Spleen (tissue), 13 donors: ENCODE measurements at places on chromosomes 4 and X. TPM values are rescaled to one million over a fixed set of nuclear protein-coding genes. Genes with fewer than 3 reads are reported as not detected.
A peak's percentile ranks its signal among the peaks of the same experiment; 100 is the strongest.

DNA sequence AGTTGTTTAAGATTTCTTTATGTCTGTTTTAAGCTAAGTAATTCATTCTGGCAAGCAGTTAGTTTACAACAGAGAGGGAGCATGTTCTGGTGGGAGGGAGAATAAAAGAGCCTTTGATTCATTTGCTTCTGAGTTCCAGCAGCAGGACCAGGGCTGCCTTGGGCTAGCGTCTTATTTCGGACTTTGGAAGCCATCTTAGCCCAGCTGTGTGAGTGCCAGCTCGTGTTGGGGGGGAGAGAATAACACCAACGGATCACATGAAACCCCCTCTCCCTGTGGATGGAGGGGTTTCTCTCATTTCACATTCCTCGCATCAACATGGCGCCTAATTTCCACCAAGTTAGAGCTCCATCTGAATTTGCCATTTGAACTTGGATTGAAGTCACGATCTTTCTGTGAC is 7.4 kb downstream of the GAB1 start:
- no peak overlapping the region for H3K27ac ChIP-seq
- no peaks in the 10 kb centered on the region for H3K27me3 ChIP-seq
- H3K4me3 ChIP-seq = no peak overlapping the region
- no peaks in the 10 kb centered on the region for H3K36me3 ChIP-seq
- peaks cover 8% of the 10 kb centered on the region for H3K4me1 ChIP-seq

DNA sequence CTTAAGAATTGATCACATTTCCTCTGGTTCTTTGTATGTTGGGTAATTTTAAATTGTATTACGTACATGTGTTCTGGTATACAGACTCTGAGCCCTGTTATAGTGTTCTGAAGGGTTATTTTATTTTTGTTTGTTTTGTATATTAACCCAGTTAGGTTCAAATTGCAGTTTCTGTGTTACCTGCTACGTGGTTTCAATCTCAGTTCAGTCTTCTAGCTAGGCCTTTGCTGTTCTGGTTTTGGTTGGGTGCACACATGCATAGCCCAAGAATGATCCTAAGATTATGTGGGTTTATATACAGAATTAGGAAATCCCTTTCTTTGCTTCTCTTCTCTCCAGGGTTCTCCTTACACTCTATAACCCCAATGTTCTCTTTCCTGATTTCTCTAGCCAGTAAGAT is 161.0 kb downstream of the PPP1R2C start:
- no peak overlapping the region for H3K27ac ChIP-seq
- H3K36me3 ChIP-seq = no peaks in the 10 kb centered on the region
- H3K27me3 ChIP-seq = no peaks in the 10 kb centered on the region
- DNase-seq = no peak
- H3K4me1 ChIP-seq = no peaks in the 10 kb centered on the region
- H3K4me3 ChIP-seq = no peak overlapping the region

DNA sequence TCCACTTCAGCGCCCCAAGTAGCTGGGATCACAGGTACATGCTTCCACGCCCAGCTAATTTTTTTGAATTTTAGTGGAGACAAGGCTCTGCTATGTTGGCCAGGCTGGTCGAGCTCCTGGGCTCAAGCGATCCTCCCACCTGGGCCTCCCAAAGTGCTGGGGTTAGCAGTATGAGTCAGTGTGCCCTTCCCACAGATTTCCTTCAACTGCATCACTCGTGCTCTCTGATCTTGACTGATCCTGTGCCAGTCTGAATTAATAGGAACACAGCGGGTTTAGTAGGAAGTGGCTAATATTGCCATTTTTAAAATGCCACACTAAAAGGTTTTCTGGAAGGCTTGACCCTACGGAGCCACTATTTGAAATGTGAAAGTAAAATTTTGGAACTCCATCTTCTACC is 4.3 kb upstream of the SHROOM2 start:
- no peak overlapping the region for H3K27ac ChIP-seq
- no peak for DNase-seq
- H3K27me3 ChIP-seq = peaks cover 26% of the 10 kb centered on the region

GRCh38 chr4:37982736-37983135 is 22.5 kb downstream of the PTTG2 start:
- no peak for DNase-seq
- no peaks in the 10 kb centered on the region for H3K36me3 ChIP-seq
- H3K27ac ChIP-seq = no peak overlapping the region
- no peaks in the 10 kb centered on the region for H3K27me3 ChIP-seq
- no peak overlapping the region for H3K4me3 ChIP-seq
- H3K4me1 ChIP-seq = peaks cover 18% of the 10 kb centered on the region

- no peaks in the 10 kb centered on the region for H3K27me3 ChIP-seq
- H3K27ac ChIP-seq = no peak overlapping the region
- H3K4me3 ChIP-seq = no peak overlapping the region
- no peaks in the 10 kb centered on the region for H3K36me3 ChIP-seq
- peaks cover 12% of the 10 kb centered on the region for H3K4me1 ChIP-seq
- no peak for DNase-seq
Measured at GRCh38 chr4:176193938-176194337, 1.4 kb downstream of the SPATA4 start.

- no peak overlapping the region for H3K27ac ChIP-seq
- H3K27me3 ChIP-seq = no peaks in the 10 kb centered on the region
- no peak overlapping the region for H3K4me3 ChIP-seq
- no peaks in the 10 kb centered on the region for H3K36me3 ChIP-seq
- peaks cover 28% of the 10 kb centered on the region for H3K4me1 ChIP-seq
- DNase-seq = no peak
Measured at GRCh38 chr4:151012820-151013219, 2.3 kb downstream of the LRBA start.

DNA sequence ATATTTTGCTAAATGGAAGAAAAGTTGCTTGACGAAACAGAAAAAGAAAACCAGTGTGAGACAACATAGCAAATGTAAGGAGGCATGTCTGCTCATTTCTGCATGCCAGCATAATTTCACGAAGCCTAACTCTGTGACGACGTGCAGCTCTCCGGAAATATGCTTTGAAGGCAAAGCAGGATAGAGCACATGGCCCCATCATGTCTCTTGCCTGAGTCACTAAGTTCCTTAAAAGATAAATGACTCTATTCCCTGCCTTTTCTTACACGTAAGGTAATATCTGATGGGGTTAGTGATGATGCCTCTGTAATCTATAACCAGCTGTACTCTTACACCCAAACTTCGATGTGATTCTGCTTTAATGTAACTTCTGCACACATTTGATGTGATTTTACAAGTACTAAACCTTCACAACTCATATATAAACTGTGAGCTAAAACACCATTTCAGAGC is 64.5 kb downstream of the ANXA3 start:
- no peak overlapping the region for H3K4me3 ChIP-seq
- H3K36me3 ChIP-seq = no peaks in the 10 kb centered on the region
- no peak overlapping the region for H3K27ac ChIP-seq
- peaks cover 40% of the 10 kb centered on the region for H3K4me1 ChIP-seq

DNA sequence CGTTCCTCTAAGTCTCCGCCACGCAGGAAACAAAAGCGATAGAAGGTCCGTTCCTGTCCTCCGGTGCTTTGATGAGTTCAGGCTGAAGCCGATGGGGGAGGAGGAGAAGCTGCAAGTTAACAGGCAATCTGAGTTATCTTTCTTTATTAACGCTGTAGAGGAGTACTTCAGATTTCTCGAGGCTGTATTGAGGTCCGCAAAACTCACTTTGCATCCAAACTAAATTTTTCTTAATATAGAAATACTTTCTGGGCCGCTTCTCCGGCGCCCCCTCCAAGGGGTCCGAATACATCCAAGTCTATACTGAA is 395 bp upstream of the SOWAHB start:
- H3K4me1 ChIP-seq = peaks cover 26% of the 10 kb centered on the region
- no peaks in the 10 kb centered on the region for H3K36me3 ChIP-seq
- peaks cover 61% of the 10 kb centered on the region for H3K27me3 ChIP-seq
- DNase-seq = no peak
- peak overlapping the region; percentile 50 for H3K4me3 ChIP-seq
- no peak overlapping the region for H3K27ac ChIP-seq

GRCh38 chrX:135432881-135433521 is 11.3 kb downstream of the SMIM10L2A start:
- no peaks in the 10 kb centered on the region for H3K36me3 ChIP-seq
- no peak overlapping the region for H3K4me3 ChIP-seq
- peaks cover 3% of the 10 kb centered on the region for H3K27me3 ChIP-seq
- DNase-seq = no peak
- H3K4me1 ChIP-seq = no peaks in the 10 kb centered on the region

DNA sequence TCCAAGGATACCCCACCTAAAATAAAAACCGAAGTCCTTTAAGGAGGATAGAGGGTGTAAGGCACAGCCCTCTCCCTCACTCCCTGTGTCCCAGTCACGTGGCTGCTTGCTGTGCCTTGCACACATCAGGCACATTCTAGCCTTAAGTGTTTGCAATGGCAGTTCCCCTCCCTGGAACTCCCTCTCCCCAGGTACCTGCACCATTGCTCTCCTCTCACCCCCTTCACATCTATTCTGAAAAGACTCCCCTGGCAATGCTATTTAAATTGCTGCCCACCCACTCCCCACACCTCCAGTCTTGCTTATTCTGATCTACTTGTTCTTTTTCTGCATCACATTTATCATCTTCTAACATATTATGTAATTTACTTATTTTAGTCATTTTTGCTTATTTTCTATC is 91.6 kb upstream of the LNX1 start:
- H3K4me1 ChIP-seq = no peaks in the 10 kb centered on the region
- no peak overlapping the region for H3K4me3 ChIP-seq
- no peak for DNase-seq
- H3K36me3 ChIP-seq = no peaks in the 10 kb centered on the region

- no peaks in the 10 kb centered on the region for H3K27me3 ChIP-seq
- H3K27ac ChIP-seq = peak overlapping the region; percentile 75
- DNase-seq = peak; percentile 75
- H3K4me1 ChIP-seq = peaks cover 14% of the 10 kb centered on the region
- no peaks in the 10 kb centered on the region for H3K36me3 ChIP-seq
- peak overlapping the region; percentile 46 for H3K4me3 ChIP-seq
Measured at GRCh38 chr4:186067757-186068385, 1.1 kb upstream of the TLR3 start.

DNA sequence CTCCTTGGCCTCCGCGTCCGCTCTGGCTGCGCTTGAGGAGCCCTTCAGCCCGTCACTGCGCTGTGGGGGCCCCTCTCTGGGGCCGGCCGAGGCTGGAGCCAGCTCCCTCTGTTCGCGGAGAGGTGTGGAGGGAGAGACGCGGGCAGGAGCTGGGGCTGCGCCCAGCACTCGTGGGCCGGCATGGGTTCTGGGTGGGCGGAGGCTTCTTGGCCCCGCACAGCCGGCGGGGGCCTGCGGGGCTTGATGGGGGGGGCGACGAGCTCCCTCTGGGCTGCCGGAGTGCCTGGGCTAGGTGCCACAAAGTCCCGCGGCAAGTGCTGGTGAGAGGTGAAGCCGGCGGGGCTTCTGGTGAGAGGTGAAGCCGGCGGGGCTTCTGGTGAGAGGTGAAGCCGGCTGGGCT is 61.9 kb downstream of the ANKRD50 start:
- H3K27me3 ChIP-seq = no peaks in the 10 kb centered on the region
- no peak overlapping the region for H3K27ac ChIP-seq
- peak; percentile 66 for DNase-seq
- no peaks in the 10 kb centered on the region for H3K4me1 ChIP-seq

DNA sequence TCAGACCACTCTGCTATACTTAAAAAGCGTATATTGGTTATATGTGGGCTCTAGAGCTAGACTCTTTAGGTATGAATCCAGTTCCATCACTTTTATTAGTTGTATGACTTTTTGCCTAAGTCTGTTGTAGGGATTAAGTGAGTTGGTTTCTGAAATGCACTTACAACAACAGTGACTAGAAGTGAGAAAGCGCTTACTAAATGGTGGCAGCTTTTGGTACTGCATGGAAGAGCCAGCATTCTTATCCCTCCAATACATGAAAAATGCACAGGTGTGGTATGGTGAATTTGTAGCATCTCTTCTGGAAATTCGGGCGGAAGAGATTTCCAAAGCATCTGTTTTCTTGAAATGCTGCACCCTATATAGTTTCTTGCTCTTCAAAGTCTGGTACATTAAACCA is 117.1 kb downstream of the SPANXA1 start:
- no peak overlapping the region for H3K4me3 ChIP-seq
- no peaks in the 10 kb centered on the region for H3K36me3 ChIP-seq
- no peaks in the 10 kb centered on the region for H3K4me1 ChIP-seq
- DNase-seq = no peak
- H3K27ac ChIP-seq = no peak overlapping the region
- no peaks in the 10 kb centered on the region for H3K27me3 ChIP-seq

- H3K27ac ChIP-seq = no peak overlapping the region
- H3K4me1 ChIP-seq = peaks cover 22% of the 10 kb centered on the region
- DNase-seq = peak; percentile 90
- H3K27me3 ChIP-seq = peaks cover 38% of the 10 kb centered on the region
- no peaks in the 10 kb centered on the region for H3K36me3 ChIP-seq
Measured at GRCh38 chrX:53317365-53318069, 36.1 kb upstream of the IQSEC2 start.

GRCh38 chr4:101753721-101754120 is 36.8 kb upstream of the BANK1 start:
- no peak overlapping the region for H3K27ac ChIP-seq
- no peaks in the 10 kb centered on the region for H3K27me3 ChIP-seq
- no peak overlapping the region for H3K4me3 ChIP-seq

DNA sequence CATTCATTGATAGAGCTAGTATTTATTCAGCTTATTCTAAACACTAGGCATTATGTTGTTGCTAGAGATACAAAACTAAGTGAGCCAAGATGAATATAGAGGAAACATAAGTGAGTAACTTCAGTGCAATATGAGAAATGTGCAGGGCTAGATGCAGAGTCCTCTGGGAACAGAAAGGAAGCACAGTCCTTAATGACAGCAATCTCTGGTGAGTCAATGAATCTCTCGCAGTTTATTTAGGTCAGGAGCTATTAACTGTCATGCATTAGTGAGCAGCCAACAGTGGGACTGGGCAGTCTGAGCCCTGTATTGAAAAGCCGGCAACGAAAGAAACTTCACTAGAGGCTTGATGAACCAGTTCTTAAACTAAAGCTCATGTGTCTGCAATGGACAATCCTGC is 598.1 kb upstream of the MAGEB2 start:
- H3K27me3 ChIP-seq = no peaks in the 10 kb centered on the region
- no peaks in the 10 kb centered on the region for H3K4me1 ChIP-seq
- no peak overlapping the region for H3K4me3 ChIP-seq
- no peaks in the 10 kb centered on the region for H3K36me3 ChIP-seq
- no peak overlapping the region for H3K27ac ChIP-seq
- DNase-seq = no peak

DNA sequence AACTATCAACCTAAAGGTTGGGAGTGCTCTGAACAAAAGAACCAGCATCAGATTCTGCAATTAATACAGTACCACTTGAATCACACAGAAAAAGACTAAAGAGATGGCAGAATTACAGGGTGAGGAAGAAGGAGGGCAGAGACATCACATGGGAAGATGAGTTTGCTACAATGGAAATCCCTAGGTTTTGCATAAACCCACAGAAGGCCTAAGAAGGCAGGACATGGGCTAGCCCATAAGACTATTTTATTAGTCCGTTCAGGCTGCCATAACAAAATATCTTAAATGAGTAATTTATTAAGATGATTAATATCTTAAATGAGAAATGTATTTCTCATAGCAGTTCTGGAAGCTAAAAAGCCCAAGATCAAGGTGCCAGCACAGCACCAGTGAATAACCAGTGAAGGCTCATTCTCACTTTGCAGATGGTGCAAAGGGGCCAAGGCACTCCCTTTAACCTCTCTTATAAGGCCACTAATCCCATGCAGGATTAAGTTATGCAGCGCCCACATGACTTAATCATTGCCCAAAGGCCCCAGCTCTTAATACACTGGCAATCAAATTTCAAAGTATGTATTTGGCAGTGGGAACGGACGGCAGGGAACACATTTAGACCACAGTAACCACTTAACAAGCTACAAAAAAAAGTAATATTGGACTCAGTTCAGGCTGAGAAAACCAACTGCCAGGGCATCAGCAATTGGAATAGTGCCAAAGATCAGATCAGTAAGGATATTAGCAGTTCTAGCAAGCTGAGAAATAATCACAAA is 47.6 kb upstream of the NEUROG2 start:
- H3K4me1 ChIP-seq = peaks cover 11% of the 10 kb centered on the region
- H3K4me3 ChIP-seq = no peak overlapping the region
- H3K27me3 ChIP-seq = no peaks in the 10 kb centered on the region
- DNase-seq = no peak

Gene MAGED4B
- 4.4 TPM for total RNA-seq

Gene SRPX2
- total RNA-seq = 29.9 TPM

Gene IL2RG
- total RNA-seq = 119 TPM
